ENCODE measurements at places on chromosomes 1 and 21.

GRCh38 chr1:3852091-3852490 lies 4.9 kb downstream of the CEP104 start:
- no peak for DNase-seq

DNA sequence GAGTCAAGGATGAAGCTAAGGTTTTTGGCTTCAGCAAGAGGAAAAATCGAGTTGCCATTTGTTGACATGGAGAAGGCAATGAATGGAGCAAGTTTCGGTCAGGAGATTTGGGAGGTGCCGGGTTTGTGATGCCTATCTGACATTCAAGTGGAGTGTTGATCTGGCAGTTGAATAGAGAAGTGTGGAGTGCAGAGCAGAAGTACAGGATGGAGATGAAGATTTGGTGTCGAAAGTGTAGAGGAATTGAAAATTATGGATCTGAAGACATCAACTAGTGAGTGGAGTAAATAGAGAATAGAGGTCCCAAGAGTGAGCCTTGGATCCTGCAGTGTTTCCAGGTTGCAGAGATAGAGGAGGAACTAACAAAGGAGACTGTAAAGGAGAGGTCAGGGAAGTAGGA lies 25.9 kb downstream of the CITED4 start:
- DNase-seq = no peak

DNA sequence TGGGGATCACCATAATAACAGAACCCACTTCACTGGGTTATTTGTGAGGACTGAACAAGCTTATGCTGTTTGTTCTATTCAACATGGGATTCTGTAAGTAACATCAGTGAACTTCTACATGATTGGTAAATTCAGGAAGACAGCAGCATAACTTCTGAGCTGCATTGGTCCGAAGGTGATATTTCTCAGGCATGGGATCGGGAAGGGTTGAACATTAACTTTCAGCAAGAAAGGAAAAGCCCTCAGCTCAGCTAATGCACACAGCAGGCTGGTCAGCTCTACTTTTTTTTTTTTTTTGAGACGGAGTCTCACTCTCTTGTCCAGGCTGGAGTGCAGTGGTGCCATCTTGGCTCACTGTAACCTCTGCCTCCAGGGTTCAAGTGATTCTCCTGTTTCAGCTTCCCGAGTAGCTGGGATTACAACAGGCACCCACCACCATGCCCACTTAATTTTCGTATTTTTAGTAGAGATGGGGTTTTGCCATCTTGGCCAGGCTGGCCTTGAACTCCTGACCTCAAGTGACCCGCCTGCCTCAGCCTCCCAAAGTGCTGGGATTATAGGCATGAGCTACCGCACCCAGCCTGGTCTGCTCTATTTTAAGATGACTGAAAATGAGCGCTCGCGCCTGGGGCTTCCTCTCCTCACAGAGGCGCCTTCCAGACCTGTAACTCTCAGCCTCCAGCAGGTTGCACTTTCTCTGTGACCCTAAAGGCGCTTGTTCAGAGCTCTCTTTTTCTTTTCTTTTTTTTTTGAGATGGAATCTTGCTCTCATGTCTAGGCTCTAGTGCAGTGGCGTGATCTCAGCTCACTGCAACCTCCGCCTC lies 42.2 kb downstream of the ECE1 start:
- DNase-seq = no peak

DNA sequence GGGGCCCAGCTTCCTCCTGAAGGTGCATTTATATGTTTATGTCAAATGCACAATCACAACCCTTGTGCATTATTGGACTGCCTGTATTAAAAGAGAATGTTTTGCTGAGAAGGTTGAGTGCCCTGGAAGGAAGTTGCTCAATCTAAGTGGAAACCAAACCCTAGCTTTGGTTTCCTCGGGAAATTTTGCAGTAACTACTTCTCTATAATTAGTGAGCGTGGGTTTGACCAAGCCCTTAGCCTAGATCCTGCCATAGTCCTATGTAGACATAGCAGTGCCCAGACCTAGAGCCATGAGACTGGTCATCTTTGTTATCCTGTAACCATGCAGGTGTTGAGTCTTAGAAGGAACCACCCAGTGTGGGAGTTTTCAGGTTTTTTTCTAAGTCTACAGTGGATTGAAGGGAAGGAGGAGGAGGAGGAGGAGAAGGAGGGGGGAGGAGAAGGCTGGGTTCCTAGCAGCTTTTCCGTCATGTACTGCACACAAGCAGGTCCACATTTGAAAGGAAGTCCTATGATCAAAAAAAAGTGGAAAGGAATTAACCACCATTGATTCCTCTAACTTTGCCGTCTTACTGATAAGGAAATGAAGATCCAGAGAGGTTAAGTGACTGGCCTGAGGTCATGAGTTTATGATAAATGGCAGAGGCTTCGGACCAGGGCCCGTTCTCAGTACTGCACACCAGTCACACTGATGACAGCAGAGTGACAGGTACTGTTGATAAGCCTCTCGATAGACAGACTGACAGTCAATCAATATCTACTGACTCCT lies 72.2 kb upstream of the LYST start:
- DNase-seq = no peak

DNA sequence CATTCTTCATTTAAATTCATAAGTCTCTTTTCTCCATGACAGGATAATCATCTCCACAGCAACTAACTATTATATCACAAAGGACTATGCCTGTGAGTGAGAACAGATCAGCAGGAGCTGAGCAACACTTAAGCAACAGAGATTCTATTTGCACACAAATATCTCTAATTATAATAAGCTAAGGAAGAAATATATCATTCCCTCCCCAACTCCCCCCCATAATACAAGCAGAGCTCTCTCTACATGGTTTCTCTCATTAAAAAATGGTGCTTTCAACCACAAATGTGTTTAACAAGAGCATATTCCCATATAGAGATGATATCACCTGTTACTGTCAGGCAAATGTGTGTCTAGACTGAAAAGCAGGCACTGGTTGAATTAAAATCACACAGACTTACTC lies 34.5 kb upstream of the NIBAN1 start:
- DNase-seq = no peak

DNA sequence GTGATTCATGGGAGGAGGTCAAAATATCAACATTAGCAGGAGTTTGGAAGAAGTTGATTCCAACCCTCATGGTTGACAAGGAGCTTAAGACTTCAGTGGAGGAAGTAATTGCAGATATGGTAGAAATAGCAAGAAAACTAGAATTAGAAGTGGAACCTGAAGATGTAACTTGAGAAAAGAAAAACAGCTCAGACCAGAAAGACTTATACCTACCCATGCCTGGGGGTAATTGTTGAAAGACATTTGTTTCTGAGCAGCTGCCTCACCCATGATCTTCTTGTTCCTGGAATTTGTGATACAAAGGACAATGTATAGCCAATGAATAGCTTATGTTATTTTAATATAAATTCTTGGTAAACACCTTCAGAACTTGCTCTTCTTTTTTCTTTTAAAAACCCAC lies 128.6 kb downstream of the LRIG2 start:
- no peak for DNase-seq
